ENCODE measurements at places on chromosomes 7 and 10. TPM values are rescaled to one million over a fixed set of nuclear protein-coding genes. Genes with fewer than 3 reads are reported as not detected.
A peak's percentile ranks its signal among the peaks of the same experiment; 100 is the strongest.

GRCh38 chr10:18505456-18506118 is 145.8 kb downstream of the NSUN6 start:
- peaks cover under 1% of the 10 kb centered on the region for H3K4me1 ChIP-seq
- no peak overlapping the region for H3K27ac ChIP-seq
- H3K4me3 ChIP-seq, result no peak overlapping the region
- peaks cover 27% of the 10 kb centered on the region for H3K27me3 ChIP-seq
- no peak for DNase-seq

DNA sequence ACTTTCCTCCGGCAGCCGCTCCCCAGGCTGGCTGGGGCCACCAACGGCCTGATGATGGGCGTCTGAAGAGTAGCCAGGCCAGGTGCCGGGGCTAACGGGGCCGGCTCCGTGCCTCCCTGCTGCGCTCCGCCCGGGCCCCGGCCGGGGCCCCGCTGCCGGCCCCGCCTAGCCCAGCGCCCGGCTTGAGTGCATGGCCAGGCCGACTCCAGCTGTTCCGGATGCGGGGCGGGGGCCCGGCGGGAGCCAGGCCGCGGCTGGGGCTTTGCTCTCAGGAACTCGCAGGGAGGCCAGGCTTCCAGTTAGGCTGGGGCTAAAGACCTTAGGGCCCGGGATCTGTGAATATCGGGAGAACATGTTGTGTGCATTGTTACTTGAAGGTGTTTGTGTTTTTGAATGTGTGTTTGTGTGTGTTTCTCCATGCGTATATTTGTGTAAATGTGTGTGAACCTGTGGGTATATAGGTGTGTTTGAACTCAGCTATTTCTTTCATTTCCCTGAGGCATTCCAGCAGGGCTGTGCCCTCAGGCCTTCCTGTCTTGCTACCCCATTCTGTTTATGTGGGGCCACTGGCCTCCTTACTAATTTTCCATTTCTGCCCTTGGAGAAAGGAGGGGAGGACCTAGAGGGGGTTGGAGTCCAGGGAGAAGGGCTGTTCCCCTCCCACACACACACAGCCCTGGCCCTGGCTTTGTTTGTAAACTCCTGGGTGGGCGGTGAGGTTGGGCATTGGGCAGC is 1.1 kb upstream of the LBX1 start:
- H3K4me1 ChIP-seq, result peaks cover 30% of the 10 kb centered on the region
- H3K27ac ChIP-seq, result no peak overlapping the region
- H3K4me3 ChIP-seq, result peak overlapping the region; percentile 58
- peaks cover 83% of the 10 kb centered on the region for H3K27me3 ChIP-seq
- H3K36me3 ChIP-seq, result peaks cover 11% of the 10 kb centered on the region
- DNase-seq, result no peak

GRCh38 chr7:94848531-94848930 is 58.9 kb upstream of the PPP1R9A start:
- H3K36me3 ChIP-seq, result no peaks in the 10 kb centered on the region
- no peak overlapping the region for H3K27ac ChIP-seq
- H3K27me3 ChIP-seq, result no peaks in the 10 kb centered on the region

GRCh38 chr10:132667342-132668047 is 118.5 kb downstream of the NKX6-2 start:
- H3K27ac ChIP-seq, result no peak overlapping the region
- no peak for DNase-seq
- H3K27me3 ChIP-seq, result no peaks in the 10 kb centered on the region

DNA sequence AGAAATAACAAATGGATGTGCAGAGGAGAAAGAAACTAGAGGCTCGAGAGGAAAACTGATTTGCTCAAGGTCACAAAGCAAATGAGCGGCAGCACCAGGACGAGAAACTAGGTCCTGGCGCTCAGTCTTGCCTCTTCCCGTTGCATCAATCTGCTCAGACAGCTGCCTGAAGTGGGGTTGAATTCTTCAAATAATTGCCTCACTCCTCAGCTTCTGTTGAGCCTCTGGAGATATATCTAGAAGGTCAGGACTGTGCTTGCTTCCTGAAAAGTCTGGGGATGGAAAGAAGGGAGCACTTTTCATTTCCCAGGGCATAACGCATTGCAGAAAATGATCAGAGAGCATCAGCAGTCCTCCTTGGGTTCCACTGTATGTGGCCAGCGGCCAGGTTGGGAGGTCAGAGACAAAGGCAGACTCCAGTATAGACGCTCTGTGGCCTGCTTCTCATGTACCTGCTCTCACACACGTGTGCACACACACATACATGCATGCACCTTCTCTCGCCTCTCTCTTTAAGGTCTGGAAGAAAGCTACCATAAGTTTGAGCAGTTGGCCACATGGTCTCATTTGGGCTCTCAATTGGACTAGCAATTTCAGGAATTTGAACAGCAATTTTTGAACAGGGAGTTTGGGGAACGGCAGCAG is 83.7 kb upstream of the DUSP5 start:
- H3K36me3 ChIP-seq, result no peaks in the 10 kb centered on the region
- peak overlapping the region; percentile 94 for H3K27ac ChIP-seq
- peak overlapping the region; percentile 57 for H3K4me3 ChIP-seq
- no peak for DNase-seq
- H3K4me1 ChIP-seq, result peaks cover 25% of the 10 kb centered on the region
- H3K27me3 ChIP-seq, result no peaks in the 10 kb centered on the region

DNA sequence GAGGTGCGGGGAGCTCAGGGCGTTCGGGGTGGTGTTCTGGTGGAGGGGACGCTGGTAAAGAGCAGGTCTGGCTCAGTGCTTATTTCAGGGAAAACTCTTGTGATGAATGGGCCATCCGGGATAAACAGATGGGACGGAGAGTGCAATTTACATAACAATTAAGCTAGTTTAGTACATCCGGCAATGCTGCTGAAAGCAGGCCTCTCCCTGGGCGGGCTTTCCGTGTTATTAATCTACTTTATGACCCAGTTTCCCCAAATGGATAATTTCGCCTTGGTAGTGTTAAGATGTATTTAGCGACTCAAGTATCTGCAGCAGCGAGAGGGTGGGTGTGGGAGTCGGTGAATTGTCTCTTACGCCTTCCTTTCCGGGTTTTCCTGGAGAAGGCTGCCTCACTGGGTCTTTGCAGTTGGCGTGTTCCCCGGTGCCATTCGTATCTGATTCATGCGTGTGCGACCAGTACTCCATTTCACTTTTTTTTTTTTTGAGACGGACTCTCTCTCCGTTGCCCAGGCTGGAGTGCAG is 25.2 kb downstream of the FOXK1 start:
- no peak overlapping the region for H3K4me3 ChIP-seq
- H3K36me3 ChIP-seq, result peaks cover 3% of the 10 kb centered on the region
- peaks cover 38% of the 10 kb centered on the region for H3K4me1 ChIP-seq
- H3K27me3 ChIP-seq, result no peaks in the 10 kb centered on the region

- H3K27me3 ChIP-seq, result no peaks in the 10 kb centered on the region
- no peak for DNase-seq
- no peaks in the 10 kb centered on the region for H3K4me1 ChIP-seq
- H3K27ac ChIP-seq, result no peak overlapping the region
- no peaks in the 10 kb centered on the region for H3K36me3 ChIP-seq
Measured at GRCh38 chr10:81315026-81315425, 560.0 kb upstream of the NRG3 start.

GRCh38 chr7:22911889-22912288 is 89.2 kb upstream of the TOMM7 start:
- H3K27ac ChIP-seq, result no peak overlapping the region
- no peaks in the 10 kb centered on the region for H3K36me3 ChIP-seq
- no peak for DNase-seq
- H3K4me3 ChIP-seq, result no peak overlapping the region
- H3K4me1 ChIP-seq, result no peaks in the 10 kb centered on the region

DNA sequence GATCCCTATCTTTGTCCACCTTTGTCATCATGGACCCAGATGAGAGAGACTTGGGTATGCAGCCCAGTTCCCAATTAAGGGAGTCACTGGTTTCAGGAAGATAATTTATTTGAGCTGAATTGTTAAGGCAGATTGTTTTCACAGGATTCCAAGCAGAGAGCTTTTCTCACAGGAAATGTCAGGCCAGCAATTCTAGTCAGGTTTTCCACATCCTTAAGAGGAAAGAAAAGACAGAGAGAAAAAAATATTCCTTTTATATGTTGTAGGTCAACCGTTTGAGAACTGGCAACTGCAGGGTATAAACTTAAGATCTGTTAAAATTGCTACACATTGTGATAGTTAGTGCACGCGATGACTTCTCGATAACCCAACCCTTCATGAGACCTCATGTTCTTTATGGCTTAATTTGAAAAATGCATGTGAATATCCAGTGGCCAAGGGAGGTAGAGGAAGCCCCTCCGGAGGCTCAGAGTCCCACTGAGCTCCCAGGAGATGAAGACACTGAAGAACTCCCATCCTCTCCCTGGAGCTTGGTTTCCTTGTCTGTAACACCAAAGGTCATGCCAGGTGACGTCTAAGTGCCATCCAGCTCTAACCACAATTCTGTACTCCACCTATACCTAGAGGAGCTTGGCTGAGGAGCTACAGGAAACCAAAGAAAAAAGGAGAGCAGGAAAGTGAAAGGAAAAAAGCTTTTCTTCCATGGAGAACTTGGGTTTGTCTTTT is 45.6 kb downstream of the MINDY4 start:
- peaks cover 2% of the 10 kb centered on the region for H3K36me3 ChIP-seq
- no peak overlapping the region for H3K4me3 ChIP-seq
- peaks cover 3% of the 10 kb centered on the region for H3K4me1 ChIP-seq
- no peaks in the 10 kb centered on the region for H3K27me3 ChIP-seq

DNA sequence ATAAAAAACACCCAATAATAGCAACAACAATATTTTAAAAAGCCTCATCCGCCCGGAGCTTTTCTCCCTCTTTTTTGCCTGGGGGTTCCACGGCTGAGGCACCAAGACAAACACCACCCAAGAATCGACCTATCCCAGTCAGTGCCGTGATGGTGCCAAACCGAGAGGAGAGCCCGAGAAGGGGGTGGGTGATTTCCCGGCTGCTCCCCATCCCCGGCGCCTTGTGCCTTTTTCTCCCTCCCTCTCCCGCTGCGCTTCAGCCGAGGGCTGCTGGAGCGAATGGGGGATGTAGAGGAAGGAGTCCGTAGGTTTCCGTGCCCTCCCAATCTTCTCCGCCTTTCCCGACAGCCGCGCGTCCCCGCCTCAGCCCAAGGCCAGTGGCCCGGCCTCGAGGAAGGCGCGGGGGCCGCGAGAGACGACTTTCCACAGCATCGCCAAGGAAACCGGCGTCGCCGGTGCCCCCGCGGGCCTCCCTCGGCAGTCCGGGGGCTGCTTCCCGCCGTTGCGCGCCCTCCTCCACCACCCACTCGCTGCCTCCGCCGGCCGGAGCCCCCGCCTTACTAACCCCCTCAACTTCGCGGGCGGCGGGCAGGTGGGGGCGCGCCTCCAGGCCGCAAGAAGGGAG is 1.3 kb downstream of the EGR2 start:
- H3K27me3 ChIP-seq, result peaks cover 37% of the 10 kb centered on the region
- no peak for DNase-seq
- peak overlapping the region; percentile 99 for H3K4me3 ChIP-seq
- peaks cover 3% of the 10 kb centered on the region for H3K36me3 ChIP-seq

DNA sequence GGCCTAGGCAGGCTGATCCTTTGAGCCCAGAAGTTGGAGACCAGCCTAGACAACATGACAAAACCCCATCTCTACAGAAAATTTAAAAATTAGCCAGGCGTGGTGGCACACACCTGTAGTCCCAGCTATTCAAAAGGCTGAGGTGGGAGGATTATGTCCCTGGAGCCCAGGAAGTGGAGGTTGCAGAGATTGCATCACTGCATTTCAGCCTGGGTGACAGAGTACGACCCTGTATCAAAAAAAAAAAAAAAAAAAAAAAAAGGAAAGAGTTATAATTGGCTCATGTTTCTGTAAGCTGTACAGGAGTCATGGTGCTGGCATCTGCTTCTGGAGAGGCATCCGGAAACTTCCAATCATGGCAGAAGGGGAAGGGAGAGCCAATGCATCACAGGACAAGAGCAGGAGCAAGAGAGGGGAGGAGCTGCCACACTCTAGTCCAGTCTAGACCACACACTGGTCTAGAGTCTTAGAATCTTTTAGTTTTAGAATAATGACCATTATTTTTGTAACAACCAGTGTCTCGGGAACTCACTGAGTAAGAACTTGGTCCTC is 16.8 kb downstream of the DOCK1 start:
- DNase-seq, result no peak
- no peaks in the 10 kb centered on the region for H3K36me3 ChIP-seq
- no peaks in the 10 kb centered on the region for H3K4me1 ChIP-seq
- no peaks in the 10 kb centered on the region for H3K27me3 ChIP-seq
- H3K27ac ChIP-seq, result no peak overlapping the region

DNA sequence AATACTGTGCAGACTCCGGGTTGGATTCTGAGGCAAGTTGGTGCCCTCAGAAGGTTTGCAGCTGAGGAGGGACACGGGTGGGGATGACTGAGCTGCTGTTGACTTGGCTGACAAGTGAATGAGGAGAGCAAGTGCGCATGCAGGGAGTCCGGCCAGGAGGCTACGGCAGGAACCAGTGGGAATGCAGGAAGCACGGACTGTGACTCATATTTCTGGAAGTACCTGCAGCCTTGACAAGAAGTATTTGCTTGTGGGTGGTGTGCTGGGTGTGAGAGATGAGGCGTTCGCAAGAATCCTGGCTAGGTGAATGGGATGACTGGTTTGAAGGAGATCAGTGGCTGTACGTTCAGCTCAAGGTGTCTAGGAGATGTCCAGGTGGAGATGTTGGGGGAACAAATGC is 30.8 kb upstream of the FXYD4 start:
- peaks cover 17% of the 10 kb centered on the region for H3K27me3 ChIP-seq
- DNase-seq, result no peak
- peaks cover 35% of the 10 kb centered on the region for H3K4me1 ChIP-seq
- peaks cover 11% of the 10 kb centered on the region for H3K36me3 ChIP-seq
- no peak overlapping the region for H3K4me3 ChIP-seq

DNA sequence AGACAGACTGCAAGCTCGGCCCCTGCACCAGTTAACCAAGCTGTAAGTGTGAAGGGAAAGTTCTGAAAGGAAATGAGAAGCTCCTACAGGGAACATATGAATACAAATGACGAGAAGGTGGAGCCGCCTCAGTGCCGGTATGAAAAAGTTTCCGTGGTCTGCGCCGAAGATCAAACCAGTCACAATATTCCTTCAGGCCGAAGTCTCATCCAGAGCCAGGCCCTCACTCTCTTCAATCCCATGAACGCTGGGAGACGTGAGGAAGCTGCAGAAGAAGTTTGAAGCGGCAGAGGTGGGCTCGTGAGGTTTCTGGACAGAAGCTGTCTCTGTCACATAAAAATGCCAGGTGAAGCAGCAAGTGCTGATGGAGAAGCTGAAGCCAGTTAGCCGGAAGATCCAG is 71.9 kb downstream of the CFAP46 start:
- H3K4me3 ChIP-seq, result no peak overlapping the region
- H3K36me3 ChIP-seq, result no peaks in the 10 kb centered on the region
- peaks cover 40% of the 10 kb centered on the region for H3K27me3 ChIP-seq
- H3K27ac ChIP-seq, result no peak overlapping the region

GRCh38 chr10:58609532-58610150 is 97.0 kb downstream of the BICC1 start:
- H3K4me3 ChIP-seq, result no peak overlapping the region
- H3K36me3 ChIP-seq, result no peaks in the 10 kb centered on the region
- DNase-seq, result no peak
- H3K27me3 ChIP-seq, result no peaks in the 10 kb centered on the region
- no peaks in the 10 kb centered on the region for H3K4me1 ChIP-seq
- H3K27ac ChIP-seq, result no peak overlapping the region

Gene PAXIP1
- 10.5 TPM for total RNA-seq

Gene WNT16
- not detected for total RNA-seq

Gene TCTN3
- total RNA-seq, result 24.7 TPM

Gene RINT1
- 29.2 TPM for total RNA-seq

Gene MMD2
- not detected for total RNA-seq

Gene ABI1
- 99.4 TPM for total RNA-seq

Gene SLC16A12
- not detected for total RNA-seq
